Substantia nigra (tissue), 51 donors: ENCODE measurements at places on chromosomes 13 and 19.

- DNase-seq, result no peak
Measured at GRCh38 chr19:48961051-48961649, 4.0 kb upstream of the FTL start.

GRCh38 chr19:19655641-19656343 is 7.7 kb downstream of the ATP13A1 start:
- no peak for DNase-seq

DNA sequence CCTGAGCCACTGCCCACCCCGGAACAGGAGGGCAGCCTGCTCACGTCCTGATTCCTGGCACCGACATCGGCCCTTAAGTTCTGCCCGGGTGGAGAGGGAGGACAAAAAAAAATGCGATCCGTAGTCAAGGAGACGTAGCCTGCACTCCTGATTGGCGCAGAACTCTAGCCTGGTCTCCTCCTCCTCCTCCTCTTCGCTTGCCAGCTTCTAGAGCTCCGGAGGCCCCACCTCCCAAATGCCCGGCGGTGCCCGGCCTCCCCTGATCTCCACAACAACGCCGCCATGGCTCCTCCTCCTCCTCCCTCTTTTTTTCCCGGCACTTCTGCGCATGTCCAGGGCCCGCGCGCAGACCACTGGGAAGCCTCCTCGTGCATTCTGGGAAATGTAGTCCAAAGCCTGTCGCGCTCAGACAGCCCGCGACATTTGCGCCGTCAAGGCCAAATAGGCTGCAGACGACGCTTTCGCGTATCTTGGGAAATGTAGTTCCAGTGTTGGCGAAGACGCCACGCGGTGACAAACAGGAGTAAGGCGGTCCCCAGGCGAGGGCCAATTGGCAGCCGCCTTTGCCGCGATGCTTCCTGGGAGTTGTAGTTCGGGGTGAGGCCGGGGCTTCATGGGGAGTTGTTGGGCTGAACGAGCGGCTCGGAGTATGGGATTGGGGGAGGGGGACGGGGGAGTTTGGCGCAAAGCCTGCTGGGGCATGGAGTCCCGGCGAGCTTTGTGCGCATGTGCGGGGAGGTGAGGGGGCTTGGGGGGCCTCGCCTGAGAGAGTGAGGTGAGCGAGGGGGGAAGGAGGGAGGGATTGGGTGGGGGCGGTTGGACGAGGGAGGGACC is at the start of gene ZNF444:
Gene ZNF444 (plus strand): TSS at position 705 of the 834 bp plus-strand sequence. CDS start 5,625 bp downstream, outside the sequence.
- DNase-seq, result peak; percentile 98

DNA sequence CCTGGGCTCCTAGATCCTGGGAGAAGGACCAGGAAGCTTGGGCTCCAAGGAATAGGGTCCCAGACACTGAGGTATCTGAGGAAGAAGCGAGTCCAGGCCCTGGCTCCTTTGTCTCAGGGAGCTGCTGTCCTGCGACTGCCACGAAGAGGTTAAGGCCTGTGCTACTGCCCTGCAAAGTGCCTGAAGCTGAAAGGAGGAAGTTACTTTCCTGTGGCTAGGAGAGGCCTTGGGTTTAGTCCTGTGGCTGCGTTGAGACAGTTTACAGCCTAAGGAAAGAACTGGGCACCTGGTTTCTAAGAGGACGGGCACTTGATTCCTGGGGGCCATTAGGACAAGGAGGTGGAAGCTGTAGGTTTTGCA is 2.8 kb downstream of the MYADM start:
- DNase-seq, result no peak
